Fibroblast of the aortic adventitia (primary cell): ENCODE measurements at places on chromosomes 5 and 9.

GRCh38 chr9:127937388-127938297 is at the start of gene DPM2:
Gene DPM2 (minus strand): TSS chr9:127937854. CDS start chr9:127937820, 34 bp downstream.
- peak; percentile 77 for DNase-seq

DNA sequence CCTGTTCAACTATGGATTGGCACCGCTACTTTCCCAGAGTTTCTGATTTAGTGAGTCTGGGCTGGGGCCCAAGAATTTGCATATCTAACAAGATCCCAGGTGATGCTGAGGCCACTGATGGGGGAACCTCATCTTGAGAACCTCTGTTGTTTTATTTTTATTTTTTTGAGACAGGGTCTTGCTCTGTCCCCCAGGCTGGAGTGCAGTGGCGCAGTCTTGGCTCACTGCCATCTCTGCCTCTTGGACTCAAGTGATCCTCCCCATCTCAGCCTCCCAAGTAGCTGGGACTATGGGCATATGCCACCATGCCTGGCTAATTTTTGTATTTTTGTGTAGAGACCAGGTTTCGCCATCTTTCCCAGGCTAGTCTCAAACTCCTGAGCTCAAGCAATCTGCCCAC is 35.7 kb downstream of the LMX1B start:
- DNase-seq, result no peak

- DNase-seq, result no peak
Measured at GRCh38 chr5:167896814-167897213, 394.6 kb upstream of the WWC1 start.

- DNase-seq, result no peak
Measured at GRCh38 chr5:120435129-120435528, 29.0 kb upstream of the PRR16 start.

- DNase-seq, result no peak
Measured at GRCh38 chr5:177100714-177101121, 14.0 kb downstream of the FGFR4 start.

- DNase-seq, result no peak
Measured at GRCh38 chr9:124875501-124875900, 13.6 kb downstream of the ARPC5L start.

DNA sequence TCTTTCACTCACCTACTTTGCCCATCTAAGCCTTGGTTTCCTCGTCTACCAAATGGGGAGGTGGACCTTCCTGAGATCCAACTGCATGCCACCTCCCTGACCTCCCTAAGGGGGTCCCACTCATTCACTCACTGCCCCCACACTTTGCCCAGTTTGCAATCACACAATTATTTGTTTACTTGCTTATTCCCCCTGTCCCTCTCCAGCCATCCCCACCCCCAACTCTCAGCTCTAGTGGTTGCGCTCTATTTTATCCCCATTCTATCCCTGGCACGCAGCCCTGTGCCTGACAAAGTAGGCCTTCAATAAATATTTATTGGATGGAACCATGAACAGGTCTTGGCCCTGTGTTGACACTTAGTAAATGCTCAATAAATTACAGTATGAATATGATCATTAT is 130.8 kb upstream of the LARP1 start:
- no peak for DNase-seq

DNA sequence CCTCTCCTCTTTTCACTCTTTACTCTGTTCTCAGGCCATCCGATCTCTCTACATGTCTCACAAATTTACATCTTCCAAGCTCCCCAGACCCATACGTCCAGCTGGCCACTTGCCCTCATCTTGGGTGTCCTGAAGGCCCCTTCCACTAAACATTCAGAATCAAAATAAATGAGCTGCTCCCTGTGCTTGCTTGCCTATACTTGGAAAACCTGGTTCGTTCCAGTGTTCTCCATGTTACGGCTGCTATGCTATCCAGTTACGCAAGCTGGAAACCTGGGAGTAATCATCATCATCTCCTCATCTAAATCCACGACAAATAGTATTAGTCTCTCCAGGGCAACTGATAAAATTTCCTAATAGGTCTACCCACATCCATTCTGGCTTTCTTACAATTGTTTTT is 165.0 kb upstream of the FBXL17 start:
- DNase-seq, result no peak

DNA sequence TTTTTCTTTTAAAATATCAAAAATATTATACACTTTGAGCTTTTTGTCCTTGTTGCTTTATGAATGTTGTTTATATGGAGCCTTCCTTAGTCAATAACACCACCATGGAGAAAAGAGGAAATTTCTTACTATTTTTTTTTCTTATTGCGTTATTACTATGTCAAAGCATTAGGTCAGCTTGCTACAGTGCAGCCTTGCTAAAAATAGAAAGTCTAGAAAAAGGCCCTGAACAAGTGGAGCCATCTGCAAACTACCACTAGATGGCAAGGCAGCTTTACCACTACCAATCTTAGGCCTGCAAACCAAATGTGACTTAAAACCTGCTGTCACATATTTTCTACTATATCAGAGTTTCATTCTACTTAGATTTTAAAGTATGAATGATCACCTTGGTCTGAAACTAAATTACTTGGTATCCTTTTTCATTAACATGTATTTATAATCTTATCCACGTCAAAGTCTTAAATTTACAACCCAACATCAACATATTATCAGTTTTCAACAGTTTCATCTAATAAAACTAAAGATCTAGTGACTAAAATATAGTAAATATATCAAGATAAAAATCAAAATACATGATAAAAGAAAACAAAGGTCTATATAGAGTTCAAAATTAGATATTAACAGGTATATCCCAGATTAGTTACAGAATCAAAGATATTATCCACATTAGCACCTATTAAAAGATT is 113.1 kb upstream of the ACOT12 start:
- peak; percentile 94 for DNase-seq

DNA sequence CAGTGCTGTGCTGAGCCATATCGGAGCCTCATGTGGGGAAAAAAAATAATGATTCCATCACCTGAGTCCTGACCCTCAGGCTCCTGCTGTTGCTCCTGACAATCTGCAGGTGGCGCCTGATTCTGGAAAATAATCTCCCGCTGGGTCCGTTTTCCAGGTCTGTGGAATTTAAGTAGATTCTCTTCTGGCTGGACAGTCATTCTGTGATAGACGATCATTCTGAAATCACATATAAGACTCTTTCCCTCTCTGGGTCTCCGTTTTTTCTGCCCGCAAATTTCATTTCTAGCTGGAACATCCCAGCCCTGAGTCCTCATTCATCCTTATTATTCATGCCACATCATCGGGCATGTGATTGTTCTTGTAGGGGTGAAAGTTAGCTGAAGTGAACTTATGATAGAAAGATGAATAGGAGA is 22.1 kb upstream of the STXBP1 start:
- DNase-seq, result peak; percentile 89

GRCh38 chr9:129626079-129626624 is at the start of gene NTMT1:
Gene NTMT1 (plus strand): TSS chr9:129626163. CDS start chr9:129632704, 6,541 bp downstream.
- DNase-seq, result peak; percentile 78

- DNase-seq, result no peak
Measured at GRCh38 chr9:99265691-99266090, 43.6 kb downstream of the SEC61B start.

DNA sequence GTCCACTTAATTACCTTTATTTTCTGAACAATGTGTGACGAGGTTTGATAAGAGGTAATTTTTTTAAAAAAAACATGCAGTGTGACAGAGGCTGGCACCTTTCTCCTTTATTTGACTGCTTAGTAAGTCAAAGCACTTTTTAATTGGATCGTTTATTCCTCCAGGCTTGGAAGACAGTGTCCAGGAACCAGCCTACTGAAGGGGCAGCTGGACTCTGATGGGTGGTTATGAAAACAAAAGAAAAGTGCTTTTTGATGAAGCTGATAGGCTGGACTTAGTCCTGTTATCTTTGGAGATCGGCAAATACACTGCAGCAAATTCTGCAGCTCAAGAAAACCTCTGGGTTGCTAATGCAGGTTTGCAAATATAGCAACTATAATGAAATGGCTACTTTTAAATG is 141.7 kb downstream of the DCP2 start:
- DNase-seq, result no peak

DNA sequence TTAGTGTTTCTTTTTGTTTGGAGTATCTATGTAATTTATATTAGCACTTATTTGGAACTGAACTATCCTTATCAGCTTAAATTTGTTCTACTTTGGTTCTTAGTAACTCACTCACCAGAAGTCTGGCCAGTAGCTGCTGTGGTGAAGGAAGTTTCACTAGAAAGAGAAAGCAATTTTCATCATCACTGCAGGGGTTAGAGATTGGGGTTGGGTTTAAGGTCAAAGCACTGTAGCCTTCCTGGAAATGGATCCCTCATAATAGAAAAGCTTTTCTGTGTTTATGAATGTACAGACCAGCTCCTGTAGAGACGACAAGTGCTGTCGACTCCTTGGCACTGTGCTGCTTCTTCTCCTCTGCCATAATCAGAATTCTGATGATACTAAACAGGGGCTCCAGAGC is 22.2 kb downstream of the MROH2B start:
- DNase-seq, result peak; percentile 6

GRCh38 chr5:90015584-90016018 is 394.0 kb downstream of the CETN3 start:
- DNase-seq, result peak; percentile 67

DNA sequence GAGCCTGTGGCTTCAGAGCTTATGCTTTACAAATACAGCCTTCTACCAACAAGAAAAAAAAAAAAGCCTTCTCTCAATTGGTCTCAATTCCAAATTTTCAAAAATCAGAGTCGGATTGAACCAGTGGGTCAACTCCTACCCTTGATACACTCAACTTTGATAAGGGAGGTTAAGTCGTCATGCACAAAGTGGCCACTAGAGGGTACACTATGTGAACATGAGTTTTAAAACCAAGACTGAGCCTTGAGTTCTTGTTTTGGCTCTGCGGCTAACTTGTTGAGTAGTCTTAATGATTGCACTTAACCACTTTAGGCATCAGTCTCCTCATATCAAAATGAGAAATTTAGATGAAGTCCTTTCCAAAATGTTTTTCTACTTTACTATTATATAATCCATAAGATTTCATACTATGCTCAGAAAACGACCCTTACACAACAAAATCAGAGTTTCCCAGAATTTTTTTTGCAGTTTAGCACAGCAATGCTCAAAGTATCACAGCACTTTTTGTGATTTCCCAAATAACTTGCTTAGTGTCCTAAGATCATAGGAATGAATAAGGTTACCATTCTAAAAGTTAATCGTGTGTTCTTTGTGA is 92.9 kb upstream of the MTAP start:
- DNase-seq, result peak; percentile 78

DNA sequence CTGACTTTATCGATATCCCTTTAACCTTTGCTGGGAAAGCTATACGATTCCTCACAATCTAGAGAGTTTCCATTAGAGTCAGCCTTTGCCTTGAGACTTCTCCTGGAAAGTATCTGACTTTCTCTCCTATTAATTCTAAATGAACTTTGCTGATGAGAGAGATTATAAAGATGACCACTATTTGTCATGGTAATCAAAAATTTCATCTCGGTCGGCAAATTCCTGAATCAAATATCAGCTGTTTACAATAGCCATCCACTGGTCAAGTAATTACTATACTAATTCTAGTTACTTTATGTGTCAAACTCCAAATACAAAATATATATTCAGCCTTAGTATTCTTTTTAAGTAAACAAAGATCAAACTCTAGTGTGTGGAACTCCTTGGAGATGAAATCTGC is 164.4 kb upstream of the ITGA1 start:
- DNase-seq, result no peak

- peak; percentile 96 for DNase-seq
Measured at GRCh38 chr5:176425138-176425537, 8.8 kb upstream of the CLTB start.

DNA sequence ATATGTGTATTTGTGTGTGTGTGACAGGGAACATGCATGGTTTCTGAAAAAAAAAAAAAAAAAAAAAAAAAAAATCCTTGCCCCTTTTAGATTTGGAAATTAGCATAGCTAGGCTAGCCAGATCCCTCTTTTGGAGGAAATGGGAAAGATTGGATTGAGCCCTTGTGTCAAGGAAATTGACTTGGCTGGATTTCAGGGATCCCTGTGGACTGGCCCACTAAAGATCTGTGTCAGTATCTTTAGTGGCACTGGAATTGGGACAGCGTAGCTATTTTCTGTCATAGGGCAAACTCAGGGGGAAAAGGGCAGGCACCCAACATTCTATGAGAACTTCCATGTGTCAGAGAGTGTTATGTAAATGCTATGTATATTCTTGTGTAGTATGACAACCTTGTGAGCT is 35.4 kb downstream of the SH3GL2 start:
- no peak for DNase-seq

- peak; percentile 69 for DNase-seq
Measured at GRCh38 chr5:31470608-31471007, 61.3 kb downstream of the DROSHA start.

GRCh38 chr5:114255260-114255659 is 106.6 kb upstream of the KCNN2 start:
- DNase-seq, result no peak

GRCh38 chr5:137394380-137394779 is 104.7 kb downstream of the SPOCK1 start:
- DNase-seq, result no peak
